Stimulated activated CD4-positive, alpha-beta T cell treated with anti-CD3 and anti-CD28 coated beads, Interleukin-1b, Interleukin-23, amount 100 ng/mL, for 24 hours (primary cell): ENCODE measurements at places on chromosomes 1 and 21.

- no peak for DNase-seq
Measured at GRCh38 chr1:56948403-56949023, 17.3 kb downstream of the C8B start.

- no peak for DNase-seq
Measured at GRCh38 chr1:172654535-172654934, 4.4 kb upstream of the FASLG start.

DNA sequence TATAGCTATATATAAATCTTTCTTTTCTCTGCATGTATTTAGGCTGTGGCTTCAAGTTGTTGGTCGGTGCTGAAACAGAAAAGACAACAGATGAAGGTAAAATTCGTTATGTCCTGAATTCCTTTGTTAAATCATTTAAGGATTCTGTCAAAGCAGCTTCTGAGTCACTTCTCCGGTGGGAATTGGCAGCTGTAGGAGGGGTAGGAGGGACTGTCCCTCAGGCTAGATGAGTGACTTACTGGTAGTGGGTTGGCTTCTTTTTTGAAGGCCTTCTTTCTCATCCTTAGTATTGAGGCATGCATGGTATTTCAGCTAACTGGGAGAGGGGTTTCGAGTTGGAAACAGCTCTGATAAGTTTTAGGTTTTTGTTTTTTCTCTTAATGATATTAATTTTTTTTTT lies 22.1 kb upstream of the NEXN start:
- DNase-seq, result no peak

DNA sequence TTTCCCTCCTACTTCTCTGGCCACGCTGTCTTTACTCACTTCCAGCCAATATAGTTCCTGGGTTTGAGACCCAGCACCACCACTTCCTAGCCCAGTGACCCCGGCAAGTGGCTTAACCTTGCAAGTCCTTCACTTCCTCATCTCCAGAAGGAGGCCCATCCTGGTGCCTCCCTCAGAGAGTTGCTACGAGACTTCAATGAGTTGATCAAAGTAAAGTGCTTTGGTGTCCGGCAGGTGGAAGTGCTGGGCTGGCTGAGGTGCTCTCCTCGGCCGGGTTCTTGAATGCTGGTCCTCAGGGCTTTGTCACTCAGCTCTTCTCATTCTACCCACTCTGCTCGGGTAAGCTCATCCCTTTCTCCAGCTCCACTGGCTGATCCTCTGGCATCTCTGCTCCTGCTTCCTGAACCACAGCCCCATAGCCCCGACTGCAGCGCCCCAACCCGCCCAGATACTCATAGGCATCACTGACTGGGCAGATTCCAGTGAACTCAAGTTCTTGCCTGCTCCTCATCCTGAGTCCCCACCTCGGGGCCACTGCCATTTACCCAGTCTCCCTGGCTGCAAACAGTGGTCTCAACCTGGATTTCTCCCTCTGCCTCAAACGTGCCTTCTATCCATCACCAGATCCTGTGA lies 75.8 kb upstream of the WNT4 start:
- DNase-seq, result no peak

GRCh38 chr21:42746593-42747275 lies 93.3 kb downstream of the PDE9A start:
- no peak for DNase-seq

GRCh38 chr1:46539972-46540371 lies 11.5 kb downstream of the KNCN start:
- DNase-seq, result no peak

DNA sequence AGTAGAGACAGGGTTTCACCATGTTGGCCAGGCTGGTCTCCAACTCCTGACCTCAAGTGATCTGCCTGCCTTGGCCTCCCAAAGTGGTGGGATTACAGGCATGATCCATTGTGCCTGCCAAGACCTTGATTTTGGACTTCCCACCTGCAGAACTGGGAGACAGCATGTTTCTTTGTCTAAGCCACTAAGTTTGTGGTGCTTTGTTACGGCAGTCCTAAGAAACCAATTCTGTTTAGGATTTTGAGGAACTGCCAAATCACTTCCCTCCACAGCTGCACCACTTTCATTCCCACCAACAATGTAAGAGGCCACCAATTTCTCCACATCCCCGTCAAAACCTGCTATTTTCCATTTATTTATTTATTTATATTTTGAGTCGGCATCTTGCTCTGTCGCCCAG lies 46.1 kb downstream of the CHAF1B start:
- DNase-seq, result no peak

DNA sequence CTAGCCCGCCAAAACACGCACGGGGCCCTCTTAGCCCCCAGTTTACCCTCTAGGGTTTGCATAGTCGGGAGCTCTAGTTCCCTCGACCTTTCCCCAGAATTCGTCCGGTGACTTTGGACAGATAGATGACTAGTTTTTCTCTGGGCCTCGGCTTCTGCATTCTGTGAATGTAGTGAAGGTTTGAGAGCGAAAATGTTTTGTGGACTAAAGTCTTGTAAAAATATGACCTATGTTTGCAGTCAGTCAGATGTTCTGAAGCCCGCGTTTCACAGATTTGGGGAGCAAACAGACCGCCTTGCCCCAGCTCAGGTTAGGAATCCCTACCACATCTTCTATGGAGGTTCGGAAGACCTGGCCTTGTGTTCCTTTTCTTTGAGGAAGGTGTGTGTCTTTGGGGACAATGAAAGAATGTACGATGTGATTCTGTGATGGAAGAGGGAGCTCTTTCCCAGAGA lies 401 bp downstream of the UQCRH start:
- no peak for DNase-seq

GRCh38 chr1:169043823-169044222 lies 62.7 kb upstream of the ATP1B1 start:
- no peak for DNase-seq

DNA sequence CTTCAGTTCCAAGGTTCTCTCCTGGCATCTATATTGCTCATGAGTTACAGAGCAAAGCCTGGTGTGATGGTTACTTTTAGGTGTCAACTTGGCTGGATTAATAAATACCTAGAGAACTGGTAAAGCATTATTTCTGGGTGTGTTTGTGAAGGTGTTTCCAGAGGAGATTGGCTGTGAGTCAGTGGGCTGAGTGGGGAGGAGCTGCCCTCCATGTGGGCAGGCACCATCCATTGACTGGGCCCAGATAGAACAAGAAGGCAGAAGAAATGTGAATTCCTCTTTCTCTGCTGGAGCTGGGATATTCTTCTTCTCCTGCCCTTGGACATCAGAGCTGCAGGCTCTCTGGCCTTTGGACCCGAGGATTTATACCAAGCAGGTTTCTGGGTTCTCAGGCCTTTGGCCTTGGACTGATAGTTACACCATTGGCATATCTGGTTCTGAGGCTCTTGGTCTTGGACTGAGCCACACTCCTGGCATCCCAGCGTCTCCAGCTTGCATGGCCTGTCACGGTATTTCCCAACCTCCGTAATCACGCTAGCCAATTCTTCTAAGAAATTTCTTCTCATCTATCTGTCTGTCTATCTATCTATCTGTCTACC lies 44.5 kb downstream of the B3GALT5 start:
- DNase-seq, result no peak

DNA sequence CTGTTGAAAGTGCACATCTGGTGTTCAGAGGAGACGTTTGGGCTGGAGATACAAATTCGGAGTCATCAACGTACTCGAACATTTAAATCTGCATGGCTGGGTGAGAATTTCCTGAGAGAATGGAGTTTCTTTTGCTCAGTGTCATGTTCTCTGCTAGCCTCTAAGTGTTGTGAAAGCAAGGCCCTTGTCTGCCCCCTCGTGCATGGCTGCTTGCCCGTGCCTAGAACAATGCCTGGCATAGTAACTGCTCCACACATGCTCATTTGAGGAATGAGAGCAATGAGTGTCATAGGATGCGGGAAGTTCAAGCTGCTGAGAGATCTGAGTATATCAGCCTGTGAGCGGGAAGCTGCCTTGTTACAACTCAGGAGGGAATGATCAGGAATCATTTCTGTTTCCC lies 171.1 kb upstream of the CSF3R start:
- DNase-seq, result no peak

GRCh38 chr1:84141182-84142003 lies 2.7 kb upstream of the PRKACB start:
- no peak for DNase-seq

- no peak for DNase-seq
Measured at GRCh38 chr21:41611966-41612606, 104.1 kb upstream of the TMPRSS2 start.
